ENCODE measurements at places on chromosomes 5 and 9. TPM values are rescaled to one million over a fixed set of nuclear protein-coding genes. Genes with fewer than 3 reads are reported as not detected.

Gene NME5
- total RNA-seq = 2.7 TPM

Gene HAVCR2
- total RNA-seq = 0.33 TPM

Gene PPP2R2B
- total RNA-seq = 0.66 TPM

Gene TMEFF1
- 5.2 TPM for total RNA-seq

Gene AQP3
- total RNA-seq = 0.66 TPM

Gene TSLP
- total RNA-seq = 3.2 TPM

Gene SLCO6A1
- total RNA-seq = not detected

Gene CTSV
- 0.17 TPM for total RNA-seq

Gene PRR16
- 7.7 TPM for total RNA-seq

Gene BNC2
- total RNA-seq = 14.5 TPM

Gene FGFR4
- total RNA-seq = 0.65 TPM

Gene PNPLA7
- total RNA-seq = 2.0 TPM

Gene CCNJL
- total RNA-seq = 1.4 TPM

Gene RAI14
- total RNA-seq = 128 TPM

Gene TAF11L10
- not detected for total RNA-seq

Gene TRIM7
- total RNA-seq = 1.2 TPM

Gene FOXD4L4
- total RNA-seq = 0.20 TPM

Gene GARIN3
- not detected for total RNA-seq

Gene TAL2
- total RNA-seq = not detected

Gene CAST
- 164 TPM for total RNA-seq

Gene PHYHD1
- total RNA-seq = 9.3 TPM

Gene BTNL3
- total RNA-seq = not detected

Gene ZNF618
- 13.2 TPM for total RNA-seq

Gene AGXT2
- total RNA-seq = not detected

Gene CDC20B
- 0.07 TPM for total RNA-seq

Gene INSL4
- total RNA-seq = not detected

Gene KIF4B
- under 0.01 TPM for total RNA-seq

Gene IDNK
- 4.1 TPM for total RNA-seq

Gene PCDHB13
- total RNA-seq = 0.59 TPM

Gene FOXI1
- not detected for total RNA-seq

Gene ROR2
- 2.0 TPM for total RNA-seq

Gene SMIM27
- total RNA-seq = 2.9 TPM

Gene PCDHGB3
- 8.1 TPM for total RNA-seq

Gene CHSY3
- total RNA-seq = 41.9 TPM

Gene SLC6A19
- not detected for total RNA-seq

Gene TAS2R1
- not detected for total RNA-seq

Gene BAG1
- 15.5 TPM for total RNA-seq

Gene HRH2
- total RNA-seq = 0.39 TPM

Gene PDE6A
- not detected for total RNA-seq

Gene HARS1
- 62.6 TPM for total RNA-seq

Gene SLC6A3
- total RNA-seq = not detected

Gene VLDLR
- total RNA-seq = 26.5 TPM

Gene ZFAND5
- 163 TPM for total RNA-seq

Measured in smooth muscle cell of the pulmonary artery (primary cell).